ENCODE measurements at places on chromosomes 16 and 17.

- no peak for DNase-seq
These were observed 3.8 kb upstream of the SAMD14 start for GRCh38 chr17:50133769-50134099.

DNA sequence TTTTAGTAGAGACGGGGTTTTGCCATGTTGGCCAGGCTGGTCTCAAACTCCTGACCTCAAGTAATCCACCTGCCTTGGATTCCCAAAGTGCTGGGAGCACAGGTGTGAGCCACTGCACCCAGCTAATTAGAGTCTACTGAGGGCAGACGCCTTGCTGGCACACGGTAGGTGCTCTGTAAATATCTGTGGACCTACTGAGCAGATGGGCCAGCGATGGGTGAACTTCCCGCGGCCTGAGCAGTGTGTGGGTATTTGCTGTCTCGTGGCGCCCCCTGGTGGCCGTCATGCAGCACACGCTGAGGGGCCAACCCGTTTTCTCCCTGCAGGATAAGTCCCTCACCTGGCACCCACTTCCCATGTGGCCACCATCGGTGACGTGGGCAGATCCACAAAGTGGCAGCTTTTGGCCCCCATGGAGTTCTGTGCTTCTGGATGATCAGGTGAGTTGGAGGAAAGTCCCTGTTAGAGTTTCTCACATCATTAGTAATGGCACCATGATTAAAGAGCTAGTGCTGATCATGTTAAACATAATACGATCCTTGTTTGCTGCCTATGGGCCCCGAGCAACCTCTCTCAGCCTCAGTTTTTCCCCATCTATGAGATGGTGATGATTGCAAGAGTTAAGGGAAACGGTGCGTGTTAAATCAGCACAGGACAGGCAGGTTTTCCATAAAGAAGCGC lies 40.7 kb downstream of the ZDHHC7 start:
- peak; percentile 85 for DNase-seq

DNA sequence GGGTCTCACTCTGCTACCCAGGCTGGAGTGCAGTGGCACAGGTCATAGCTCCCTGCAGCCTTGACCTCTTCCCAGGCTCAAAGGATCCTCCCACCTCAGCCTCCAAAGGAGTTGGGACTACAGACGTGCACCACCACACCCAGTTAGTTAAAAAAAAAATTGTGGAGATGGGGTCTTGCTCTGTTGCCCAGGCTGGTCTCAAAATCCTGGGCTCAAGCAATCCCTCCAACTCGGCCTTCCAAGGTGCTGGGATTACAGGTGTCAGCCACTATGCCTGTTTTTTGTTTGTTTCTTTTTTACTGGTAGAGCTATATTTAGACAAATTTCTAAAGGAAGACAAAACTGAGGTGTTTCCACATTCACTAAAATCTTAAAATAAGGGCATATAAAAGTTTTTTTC lies 1.7 kb downstream of the CMTR2 start:
- DNase-seq = no peak

- no peak for DNase-seq
These were observed 16.3 kb downstream of the ITGAD start for GRCh38 chr16:31409433-31409832.

DNA sequence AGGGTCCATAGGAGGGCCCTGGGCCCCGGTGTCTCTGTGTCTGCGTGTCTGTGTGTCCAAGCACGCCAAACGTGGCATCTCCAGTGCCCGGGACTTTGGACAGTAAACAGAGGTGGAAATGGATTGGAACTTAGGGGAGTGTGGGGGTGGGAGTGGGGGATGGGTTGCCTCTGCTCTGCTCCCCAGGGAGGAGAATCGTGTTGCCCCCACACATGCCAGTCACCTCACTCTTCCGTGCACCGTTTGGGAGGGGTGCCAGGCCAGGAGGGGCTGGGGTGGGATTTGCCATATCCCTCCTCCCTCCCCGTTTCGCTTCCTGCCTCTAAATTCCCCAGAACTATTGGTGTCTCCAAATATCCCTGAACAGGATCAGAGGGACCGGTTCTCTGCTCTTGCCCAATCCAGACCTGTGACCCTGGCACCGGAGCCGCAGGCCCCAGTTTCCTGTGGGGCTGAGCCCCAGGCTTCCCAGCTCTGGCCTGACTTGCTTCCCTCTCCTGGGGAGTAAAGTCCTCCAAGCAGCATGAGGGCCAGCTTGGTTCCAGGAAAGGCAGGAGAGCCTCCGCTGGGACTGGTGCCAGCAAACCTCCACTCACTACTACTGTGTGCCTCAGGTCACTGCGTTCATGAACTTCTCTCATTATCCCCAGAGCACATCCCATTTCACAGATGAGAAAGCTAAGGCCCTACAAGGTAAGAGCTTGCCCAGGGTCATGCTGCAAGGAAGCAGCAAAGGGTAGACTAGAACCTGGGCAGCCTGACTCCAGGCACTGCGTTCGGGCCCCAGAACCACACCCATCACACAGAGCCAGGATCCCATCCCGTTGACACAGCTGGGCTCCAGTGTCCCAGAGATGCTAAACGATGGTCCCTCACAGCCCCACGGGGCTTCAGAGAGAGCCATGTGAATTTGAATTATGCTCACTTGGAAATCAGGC lies at the start of gene ASGR1:
Gene ASGR1 (minus strand): TSS at position 54 of the 938 bp plus-strand sequence. CDS start 807 bp downstream, outside the sequence.
- DNase-seq = no peak

DNA sequence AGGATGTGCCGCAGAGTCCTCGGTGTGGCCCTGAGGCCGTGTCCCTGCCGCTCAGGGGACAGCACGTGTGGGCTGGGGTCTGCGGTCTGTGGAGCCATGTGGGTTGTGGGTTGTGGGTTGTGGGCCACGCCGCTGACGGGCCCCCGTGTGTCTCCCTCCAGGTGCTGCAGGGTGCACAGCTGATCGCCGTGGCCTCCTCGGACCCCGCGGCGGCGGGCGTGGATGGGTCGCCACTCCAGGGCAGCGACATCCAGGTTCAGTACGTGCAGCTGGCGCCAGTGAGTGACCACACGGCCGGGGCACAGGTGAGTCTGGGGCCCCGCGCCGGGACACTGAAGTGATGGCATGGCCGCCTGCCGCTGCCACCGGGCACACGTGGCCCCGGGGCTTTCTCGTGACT lies 120.7 kb downstream of the BANP start:
- DNase-seq = no peak

DNA sequence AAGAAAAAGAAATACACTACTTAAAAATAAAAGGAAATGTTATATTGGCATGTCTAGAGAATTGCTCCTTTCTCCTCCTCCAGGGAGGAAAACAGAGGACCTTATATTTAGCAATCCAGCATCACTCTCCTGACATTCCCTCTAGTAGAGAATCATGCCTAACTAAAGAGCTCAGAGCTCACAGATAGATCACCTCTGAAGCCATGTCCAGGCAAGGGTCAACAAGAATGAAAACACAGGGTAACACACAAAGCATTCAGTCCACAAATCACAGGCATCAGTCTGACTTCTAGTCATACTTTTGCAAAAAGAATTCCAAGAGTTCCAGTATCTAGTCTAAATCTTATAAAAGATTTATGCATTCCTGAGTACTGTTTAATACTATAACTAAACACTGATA lies 4.4 kb upstream of the HASPIN start:
- no peak for DNase-seq

DNA sequence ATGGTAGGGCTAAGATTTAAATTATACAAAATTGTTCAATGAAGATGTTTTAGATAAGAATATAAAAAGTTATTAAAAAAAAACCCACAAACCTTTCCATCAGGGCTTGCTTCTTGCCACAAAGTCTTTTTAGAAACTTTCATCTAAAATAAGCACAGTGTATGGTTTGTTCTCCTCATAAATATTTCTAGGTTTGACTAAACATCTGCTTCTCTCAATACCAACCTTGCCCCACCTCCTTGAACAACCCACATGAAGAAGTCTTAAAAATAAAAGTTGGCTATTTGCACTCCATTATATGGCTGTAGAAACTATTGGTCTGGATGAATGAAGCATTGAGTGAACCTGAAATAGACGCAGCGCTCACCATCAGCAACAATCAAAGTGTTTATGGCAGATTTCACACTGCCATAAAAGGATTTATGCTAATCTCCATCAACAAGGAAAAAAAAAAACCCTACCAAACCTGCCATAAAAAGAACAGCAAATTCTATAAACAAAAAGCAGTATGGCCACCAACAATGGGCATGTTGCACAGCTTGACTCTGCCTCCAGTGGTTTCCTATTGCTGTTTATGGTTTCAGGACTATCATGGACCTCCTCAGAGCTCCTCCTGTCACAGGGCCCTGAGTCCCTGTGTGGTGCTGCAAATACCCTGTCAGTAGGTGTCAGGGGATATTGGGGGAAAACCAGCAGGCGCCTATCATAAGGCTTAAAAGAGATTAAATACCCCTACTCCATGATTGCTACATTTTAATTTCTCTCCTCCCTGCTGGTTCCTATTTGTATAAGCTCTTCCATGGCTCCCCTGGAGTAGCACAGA lies 37.6 kb downstream of the SNX11 start:
- no peak for DNase-seq

DNA sequence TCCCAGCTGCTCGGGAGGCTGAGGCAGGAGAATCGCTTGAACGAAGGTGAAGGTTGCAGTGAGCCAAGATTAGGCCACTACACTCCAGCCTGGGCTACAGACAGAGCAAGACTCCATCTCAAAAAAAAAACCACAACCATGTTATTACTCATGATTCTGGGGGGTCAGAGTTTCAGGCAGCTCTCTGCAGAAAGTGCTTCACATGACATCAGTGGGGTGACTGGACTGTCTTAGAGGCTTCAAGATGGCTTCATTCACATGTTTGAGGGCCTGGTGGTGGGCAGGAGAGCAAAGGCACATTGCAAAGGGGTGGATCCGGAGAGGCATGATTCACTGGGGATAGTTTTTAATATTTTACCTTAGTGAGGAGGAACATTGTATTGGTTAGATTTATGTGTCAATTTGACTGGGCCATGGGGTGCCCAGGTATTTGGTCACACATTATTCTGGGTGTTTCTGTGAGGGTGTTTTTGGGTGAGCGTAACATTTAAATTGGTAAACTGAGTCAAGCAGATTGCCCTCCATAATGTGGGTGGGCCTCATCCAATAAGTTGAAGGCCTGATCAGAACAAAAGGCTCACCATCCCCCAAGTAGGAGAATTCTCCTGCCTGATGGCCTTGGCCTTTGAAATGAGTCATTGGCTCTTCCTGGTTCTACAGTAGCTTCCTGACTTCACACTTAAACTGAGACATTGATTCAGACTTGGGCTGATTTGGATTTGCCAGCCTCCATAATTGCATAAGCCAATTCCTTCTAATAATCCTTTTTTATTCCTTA lies 109.8 kb downstream of the GOSR1 start:
- DNase-seq = peak; percentile 46

DNA sequence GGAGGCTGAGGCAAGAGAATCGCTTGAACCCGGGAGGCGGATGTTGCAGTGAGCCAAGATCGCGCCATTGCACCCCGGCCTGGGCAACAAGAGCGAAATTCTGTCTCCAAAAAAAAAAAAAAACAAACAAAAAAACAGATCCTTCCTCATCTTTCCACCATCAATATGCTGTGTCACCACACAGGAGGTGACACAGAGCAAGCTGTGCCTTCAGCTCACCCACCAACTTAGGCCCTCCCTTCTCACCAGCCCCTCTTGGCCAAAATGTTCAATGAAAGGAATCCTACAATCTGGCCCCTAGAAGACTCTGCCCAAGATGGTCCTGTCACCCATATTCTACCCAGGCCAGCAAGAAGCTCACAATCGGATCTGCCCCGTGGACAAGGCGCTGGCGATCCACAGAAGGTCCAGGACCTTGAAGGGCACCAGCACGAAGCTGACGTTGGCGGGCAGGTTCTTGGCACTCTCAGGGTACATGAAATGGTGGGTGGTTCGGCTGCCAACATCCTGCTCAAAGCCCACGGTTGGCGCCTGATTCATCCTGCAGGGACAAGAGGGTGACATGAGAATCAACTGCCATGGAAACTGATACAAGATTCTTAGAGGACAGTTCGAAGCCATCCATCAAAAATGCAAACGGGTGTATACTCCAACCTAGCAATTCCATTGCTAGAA lies 41.4 kb downstream of the DDX19A start:
- no peak for DNase-seq

GRCh38 chr16:49593424-49594040 lies 219.9 kb downstream of the C16orf78 start:
- DNase-seq = no peak

- no peak for DNase-seq
These were observed 308 bp downstream of the ADCY9 start for GRCh38 chr16:4115949-4116318.

- no peak for DNase-seq
These were observed 12.9 kb upstream of the MEIOB start for GRCh38 chr16:1884889-1885288.

DNA sequence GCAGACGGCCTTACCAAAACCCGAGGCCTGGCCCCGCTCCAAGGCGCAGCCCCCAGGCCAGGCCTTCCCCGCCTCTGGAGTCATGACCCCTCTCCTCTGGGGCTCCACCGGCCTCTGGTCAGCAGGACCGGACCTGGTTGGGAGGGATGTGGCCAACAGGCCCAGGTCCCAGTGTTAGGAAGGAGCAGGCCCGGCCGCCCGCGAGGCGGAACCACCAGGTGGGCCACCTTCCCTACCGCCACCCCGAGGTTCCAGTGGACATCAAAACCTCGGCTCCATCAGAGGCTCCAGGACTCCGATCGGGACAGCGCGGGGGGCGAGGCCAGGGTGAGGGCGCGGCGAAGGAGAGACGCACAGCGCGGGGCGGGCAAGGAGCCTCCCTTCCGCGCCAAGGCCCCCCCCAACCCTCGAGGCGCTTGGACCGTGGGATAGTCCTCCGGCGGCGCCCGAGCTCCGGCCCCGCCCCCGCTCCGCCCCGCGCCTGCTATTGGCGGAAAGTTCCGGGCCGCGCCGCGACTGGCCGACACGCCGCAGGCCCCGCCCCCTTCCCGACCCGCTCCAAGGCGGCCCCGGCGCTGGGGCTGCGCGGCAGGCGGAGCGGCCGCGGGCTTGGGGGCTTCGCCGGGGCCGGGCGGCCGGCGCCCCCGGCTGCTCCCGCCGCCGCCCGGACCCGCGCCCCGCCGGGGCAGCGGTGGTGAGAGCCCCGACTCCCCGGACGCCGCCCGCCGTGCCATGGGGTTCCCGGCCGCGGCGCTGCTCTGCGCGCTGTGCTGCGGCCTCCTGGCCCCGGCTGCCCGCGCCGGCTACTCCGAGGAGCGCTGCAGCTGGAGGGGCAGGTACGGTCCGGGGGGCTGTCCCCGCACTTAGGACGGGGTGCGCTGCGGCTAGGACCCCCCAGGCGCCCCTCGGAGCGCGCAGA lies at the start of gene METRN:
Gene METRN (plus strand): TSS at position 561 of the 919 bp plus-strand sequence. CDS start 172 bp downstream, at position 733.
- DNase-seq = peak; percentile 97

- DNase-seq = no peak
These were observed 67.7 kb upstream of the BCO1 start for GRCh38 chr16:81170824-81171223.

DNA sequence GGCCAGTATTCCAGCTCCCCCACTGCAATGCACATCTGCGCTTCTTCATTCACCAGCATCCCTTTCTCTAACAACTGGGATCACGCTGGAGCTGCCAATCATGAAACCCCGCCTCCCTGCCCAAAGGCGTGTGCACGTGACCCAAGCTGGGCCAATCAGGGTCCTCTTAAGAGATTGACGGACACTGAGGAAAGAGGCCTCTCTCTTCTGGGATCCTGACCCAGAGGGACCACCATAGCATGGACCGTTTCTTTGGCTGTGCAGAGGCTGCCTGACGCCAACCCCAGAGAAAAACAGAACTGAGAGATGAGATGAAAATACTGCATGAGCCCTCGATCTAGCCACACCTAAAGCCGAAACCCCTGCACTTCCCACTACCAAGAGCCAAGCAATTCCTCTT lies 32.0 kb downstream of the COTL1 start:
- DNase-seq = peak; percentile 39

Data from suppressor macrophage (primary cell).